ENCODE measurements at places on chromosomes 4 and X.

GRCh38 chrX:69189576-69190371 is 24.5 kb upstream of the PJA1 start:
- no peak for DNase-seq

- no peak for DNase-seq
These were observed 74.4 kb downstream of the CASP3 start for GRCh38 chr4:184574861-184575260.

GRCh38 chr4:42995343-42995944 is 102.9 kb downstream of the GRXCR1 start:
- DNase-seq, result no peak

DNA sequence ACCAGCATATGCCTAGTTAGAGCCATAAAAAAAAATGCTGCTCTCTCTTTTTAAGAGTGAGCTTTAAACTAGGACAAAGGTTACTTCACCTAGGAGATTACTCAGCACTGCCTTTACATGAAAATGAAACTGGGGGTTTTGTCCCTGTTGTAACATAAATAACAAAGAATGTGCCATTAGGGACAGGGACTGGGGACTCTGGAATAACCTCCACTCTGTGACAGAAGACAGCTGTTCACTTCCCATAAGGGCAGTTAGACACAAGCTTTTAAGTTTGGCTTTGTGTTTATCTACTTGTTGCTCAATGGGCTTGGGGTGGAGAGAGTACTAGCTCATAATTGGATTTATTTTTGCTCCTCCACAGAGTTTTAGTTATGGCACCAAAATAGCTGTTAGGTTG is 11.9 kb downstream of the ENPEP start:
- DNase-seq, result no peak

DNA sequence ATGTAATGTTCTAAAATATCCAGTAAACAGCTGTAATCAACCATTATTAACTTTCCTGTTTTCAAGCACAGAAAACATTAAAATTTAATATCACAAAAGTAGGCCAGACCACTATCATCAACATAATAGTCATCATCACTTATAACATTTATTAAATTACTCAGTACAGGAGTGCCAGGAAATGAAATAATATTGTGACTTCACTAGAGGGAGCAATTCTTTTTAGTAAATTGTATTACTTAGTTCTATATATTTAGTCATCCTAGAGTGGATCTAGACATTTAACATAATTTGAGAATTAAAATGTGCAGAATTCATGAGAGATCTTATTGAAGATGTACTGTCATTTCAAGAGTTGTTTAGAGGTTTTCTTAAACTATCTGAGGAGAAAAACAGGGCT is 33.6 kb downstream of the PITX2 start:
- DNase-seq, result no peak

- peak; percentile 42 for DNase-seq
These were observed 58.1 kb downstream of the MAML3 start for GRCh38 chr4:140095694-140096482.

- no peak for DNase-seq
These were observed 38.1 kb upstream of the GJB1 start for GRCh38 chrX:71184803-71185495.

- no peak for DNase-seq
These were observed 120.8 kb upstream of the SFRP2 start for GRCh38 chr4:153909672-153910071.

- DNase-seq, result no peak
These were observed 156.6 kb downstream of the CAMK2D start for GRCh38 chr4:113604955-113605354.

GRCh38 chrX:38896724-38897298 is 95.6 kb downstream of the MID1IP1 start:
- no peak for DNase-seq

GRCh38 chr4:47642985-47643760 is 158.1 kb downstream of the ATP10D start:
- no peak for DNase-seq

GRCh38 chrX:23785580-23785979 is 2.6 kb downstream of the SAT1 start:
- no peak for DNase-seq

DNA sequence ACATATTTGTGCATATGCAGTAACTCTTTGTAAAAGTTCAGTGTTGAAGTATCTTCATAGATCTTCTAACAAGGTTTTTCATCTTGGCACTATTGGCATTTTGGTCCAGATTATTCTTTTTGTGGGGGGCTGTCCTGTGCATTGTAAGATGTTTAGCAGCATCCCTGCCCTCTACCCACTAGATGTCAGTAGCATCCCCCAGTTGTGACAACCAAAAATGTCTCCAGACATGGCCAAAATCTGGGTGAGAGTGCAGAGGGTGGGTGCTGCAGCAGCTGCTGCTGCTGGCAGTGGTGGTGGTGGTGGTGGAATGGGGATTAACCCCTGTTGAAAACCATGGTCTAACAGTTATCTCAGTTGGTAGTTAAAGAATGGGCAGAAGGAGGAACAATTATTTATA is 370.0 kb downstream of the GPAT3 start:
- DNase-seq, result no peak

GRCh38 chr4:1035510-1035909 is 24.1 kb downstream of the FGFRL1 start:
- no peak for DNase-seq

DNA sequence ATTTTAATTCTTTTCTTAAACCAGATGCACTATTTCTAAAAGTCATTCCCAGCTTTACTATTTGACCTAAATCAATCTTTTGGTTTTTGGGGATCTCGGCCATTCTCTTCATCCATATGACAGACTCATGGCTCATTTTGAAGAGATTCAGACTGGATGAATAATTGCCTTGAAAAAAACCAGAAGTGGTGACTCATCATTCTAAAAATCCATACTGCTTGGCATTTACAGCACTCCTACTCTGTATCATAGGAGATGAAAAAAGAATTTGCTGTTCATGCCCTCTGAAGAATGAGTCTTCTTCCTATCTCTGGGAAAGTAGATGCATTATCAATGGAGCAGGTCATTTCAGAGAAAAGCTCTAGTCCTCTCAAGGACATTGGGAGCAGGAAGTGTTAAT is 220.5 kb upstream of the RPS6KA3 start:
- DNase-seq, result no peak

GRCh38 chr4:152590179-152591031 is 54.5 kb upstream of the FBXW7 start:
- no peak for DNase-seq

DNA sequence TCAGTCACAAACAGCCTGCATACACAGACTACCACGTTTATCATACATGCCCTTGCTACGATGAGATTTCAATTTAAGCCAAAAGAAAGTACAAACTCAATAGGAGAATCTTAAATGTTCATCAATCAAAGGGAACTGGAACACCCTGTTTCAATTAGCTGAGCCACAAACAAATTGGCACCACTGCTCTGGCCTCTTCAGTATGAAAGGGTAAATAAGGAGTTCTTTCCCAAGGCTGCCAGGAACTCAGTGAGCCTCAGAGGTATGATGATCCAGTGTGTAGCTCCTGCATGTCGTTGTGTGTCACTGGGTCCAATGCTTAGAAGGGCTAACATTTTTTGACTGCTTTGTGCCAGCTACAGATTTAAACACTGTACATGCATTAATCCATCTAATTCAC is 5.4 kb downstream of the RNF150 start:
- no peak for DNase-seq

DNA sequence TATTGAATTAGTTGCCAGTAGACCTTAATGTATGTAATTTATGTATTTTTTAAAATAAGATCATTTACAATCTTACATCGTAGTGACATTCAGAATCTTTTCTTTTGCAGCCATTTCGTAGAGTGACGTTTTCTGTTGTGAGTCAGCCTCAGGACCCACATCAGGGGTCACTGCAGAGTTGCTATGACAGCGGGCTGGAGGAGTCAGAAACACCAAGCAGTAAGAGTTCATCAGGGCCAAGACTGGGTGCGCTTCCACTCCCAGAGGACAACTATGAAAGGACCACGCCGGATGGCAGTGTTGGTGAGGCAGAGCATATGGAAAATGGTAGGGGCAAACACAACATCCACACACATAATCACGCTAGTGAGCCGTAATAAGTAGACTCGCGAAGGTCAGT is 199.9 kb downstream of the PCDH7 start:
- no peak for DNase-seq

- peak; percentile 12 for DNase-seq
These were observed 21.9 kb downstream of the ATP2B3 start for GRCh38 chrX:153539171-153539978.

- no peak for DNase-seq
These were observed 82.5 kb downstream of the CPE start for GRCh38 chr4:165461159-165461821.

- DNase-seq, result no peak
These were observed 345.9 kb downstream of the ADGRL3 start for GRCh38 chr4:61545902-61546480.

DNA sequence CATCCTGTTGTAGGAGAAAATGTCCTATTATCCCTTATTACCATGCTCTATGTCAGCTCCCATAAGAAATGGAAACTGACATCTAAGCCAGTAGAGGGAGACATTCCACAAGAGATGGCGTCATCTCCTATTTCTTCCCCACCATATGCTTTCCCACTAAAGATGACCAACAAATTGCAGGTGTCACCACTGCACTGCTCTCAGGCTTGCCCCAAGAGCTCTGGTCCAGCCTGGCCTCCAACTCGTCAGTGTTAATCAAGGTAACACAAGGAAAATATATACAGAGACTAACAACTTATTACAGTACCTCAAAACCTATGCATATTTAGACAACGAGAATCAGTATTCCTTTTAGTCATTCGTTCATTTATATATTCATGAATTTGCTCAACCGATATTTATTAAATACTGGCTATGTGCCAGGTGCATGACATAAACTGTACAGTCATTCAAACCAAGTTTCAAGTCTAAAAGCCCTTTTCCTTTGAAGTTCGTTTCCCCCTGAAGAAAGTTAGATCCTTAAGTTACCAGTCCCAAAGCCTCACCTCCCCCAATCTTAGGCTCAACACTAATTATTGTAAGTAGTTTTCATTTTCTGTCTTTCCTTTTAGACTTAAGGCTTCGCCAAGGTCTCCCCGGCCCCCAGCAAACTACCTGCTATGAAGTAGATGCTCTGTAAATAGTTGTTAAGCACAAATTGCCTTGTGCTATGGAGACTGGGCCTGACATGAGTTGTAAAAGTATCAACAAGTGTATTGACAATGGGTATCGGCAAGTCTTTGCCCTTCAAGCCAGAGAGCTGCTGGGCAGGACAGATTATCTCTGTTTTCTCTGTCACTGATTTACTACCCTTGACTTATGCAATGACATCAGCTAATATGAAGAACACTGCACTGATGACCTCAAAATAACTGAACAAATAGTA is 3.1 kb upstream of the FGB start:
- no peak for DNase-seq

GRCh38 chr4:146550161-146550560 is 28.4 kb upstream of the SLC10A7 start:
- DNase-seq, result no peak

DNA sequence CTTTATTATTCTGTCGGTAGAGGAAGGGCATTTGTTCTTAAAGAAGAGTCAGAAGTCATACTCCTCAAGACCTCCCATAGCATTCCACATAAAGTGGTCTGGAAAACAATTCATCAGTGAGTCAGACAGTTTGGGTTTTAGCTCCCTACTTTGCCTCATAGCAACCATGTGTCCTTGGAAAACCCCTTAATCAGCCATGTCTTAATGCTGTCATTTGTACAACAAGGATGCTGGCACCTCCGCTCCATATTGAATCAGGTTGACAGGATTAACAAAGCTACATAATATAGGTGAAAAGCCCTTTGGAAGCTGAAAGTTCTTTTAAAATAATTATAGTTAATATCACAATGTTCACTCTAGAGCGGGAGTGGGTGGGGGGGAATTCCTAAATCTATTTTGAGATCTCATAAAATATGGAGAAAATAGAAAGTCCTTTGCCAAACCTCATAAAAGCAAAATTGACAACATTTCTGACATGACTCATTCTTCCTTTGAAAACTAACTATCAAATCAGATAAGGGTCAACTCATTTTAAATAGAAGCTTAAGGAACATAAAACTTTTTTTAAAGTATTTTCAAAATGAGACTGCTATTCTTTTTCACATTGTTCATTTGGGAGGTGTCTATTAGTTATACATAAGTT is 37.3 kb upstream of the GUCY1A1 start:
- DNase-seq, result no peak

DNA sequence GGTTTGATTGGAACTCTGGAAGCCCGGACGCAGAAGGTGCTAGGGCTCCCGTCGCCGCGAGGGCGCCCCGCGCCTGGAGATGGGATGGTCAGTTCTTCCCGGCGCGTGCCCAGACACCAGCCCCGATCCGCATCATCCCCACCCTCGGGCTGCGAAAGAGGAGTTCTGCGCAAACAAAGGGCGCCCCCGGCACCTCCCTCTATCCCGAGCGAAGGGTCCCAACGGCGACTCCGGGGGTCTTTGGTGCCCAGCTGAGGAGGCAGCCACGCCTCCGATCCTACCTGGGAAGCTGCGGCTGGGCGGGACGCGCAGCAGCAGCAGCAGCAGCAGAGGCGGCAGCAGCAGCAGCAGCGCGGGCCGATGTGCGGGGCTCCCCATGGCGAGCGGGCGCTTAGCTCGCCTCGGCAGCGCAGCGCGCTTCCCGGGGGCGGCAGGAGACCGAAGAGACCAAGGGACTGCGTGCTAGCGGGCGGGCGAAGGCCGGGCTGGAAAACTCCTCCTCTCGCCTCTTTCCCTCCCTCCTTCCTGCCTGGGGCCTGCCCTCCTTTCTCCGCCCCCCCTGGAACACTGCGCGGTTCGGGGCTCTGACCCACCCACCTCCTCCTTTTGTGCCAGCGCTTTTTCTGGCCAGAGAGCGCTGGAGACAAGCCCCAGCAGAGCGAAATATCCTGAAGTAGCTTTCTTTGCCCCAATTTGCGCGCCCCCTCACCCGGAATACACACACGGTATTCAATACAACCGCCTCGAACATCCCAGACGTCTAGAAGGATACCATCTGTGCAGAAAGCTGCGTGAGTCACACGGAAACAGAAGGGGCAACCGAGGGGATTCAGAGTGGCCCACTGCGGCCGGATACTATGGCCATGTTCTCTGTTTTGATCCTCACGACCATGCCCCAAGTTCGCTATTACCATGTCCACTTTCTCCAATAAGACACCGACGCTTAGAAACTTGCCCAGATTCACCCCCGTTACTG is at the start of gene SRPX:
SRPX (minus strand) TSS at position 457 of the 976 bp plus-strand sequence; CDS start at position 378, 79 bp downstream.
- DNase-seq, result no peak

- no peak for DNase-seq
These were observed 14.1 kb upstream of the PYURF start for GRCh38 chr4:88537709-88538108.

DNA sequence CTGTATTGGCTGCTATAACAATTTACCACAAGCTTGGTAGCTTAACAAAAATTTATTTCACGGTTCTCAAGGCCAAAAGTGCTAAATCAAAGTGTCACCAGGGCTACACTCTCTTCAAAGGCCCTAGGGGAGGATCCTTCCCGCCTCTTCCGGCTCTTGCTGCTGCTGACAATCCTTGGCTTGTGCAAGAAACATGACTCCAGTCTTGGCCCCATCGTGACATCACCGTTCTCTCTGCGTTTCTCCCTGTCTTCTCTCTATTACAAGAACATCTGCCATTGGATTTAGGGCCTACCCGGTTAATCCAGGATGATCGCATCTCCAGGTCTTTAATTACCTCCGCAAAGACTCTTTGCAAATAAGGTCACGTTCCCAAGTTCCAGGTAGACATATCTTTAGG is 10.4 kb upstream of the CLCN4 start:
- DNase-seq, result no peak
